Vagina (tissue), 2 donors: ENCODE measurements at places on chromosomes 12 and 14.

DNA sequence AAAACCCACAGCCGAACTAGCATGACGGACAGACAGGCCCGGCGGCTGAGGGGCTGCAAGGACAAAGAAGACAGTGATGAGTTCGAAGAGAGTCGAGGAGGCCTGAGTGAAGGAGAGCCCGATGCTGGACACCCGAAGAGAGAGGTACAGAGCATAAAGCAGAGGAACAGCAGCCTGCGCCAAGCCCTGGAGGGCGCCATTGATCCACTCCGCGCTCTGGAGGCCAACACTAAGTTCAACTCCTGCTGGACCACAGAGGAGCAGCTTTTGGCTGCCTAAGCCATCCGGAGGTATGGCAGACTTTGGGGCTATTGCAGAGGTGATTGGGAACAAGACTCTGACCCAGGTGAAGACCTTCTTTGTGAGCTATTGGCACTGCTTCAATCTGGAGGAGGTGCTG lies 7.8 kb upstream of the PLXNC1 start:
- DNase-seq: no peak

- no peak for DNase-seq
These were observed 117.6 kb downstream of the PDE6H start for GRCh38 chr12:15090441-15090840.

- no peak for DNase-seq
These were observed 37.8 kb downstream of the SLCO1A2 start for GRCh38 chr12:21296751-21297406.

GRCh38 chr12:72282721-72283120 lies 10.6 kb downstream of the TRHDE start:
- no peak for DNase-seq

DNA sequence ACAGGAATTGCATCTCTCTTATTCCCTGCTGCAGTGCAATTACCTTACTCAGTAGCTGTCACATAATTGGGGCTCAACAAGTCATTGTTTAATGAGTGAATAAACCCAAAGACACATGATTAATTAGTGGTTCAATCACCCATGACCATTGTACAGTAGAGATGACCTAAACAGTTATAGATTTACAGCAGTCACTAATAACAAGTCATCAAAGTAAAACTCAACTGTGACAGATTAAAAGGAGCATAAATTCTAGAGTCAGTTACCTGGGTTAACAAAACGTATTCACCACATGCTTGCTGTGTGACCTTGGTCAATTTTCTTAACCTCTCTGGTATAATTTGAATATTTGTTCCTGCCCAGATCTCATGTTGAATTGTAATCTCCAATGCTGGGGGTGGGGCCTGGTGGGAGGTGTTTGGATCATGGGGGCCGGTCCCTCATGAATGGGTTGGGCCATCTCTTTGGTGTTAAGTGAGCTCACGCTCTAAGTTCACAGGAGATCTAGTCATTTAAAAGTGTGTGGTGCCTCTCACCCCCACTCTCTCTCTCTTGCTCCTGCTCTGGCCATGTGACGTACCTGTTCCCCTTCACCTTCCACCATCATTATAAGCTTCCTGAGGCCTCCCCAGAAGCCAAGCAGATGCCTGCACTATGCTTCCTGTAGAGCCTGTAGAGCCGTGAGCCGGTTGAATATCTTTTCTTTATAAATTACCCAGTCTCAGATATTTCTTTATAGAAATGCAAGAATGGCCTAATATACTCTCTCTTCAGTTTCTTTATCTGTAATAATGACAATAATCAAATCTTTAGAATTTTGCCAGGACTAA lies 141.9 kb upstream of the PLEKHG7 start:
- DNase-seq: no peak

- DNase-seq: no peak
These were observed 451.8 kb downstream of the ATP23 start for GRCh38 chr12:58393152-58393551.

GRCh38 chr14:64501411-64502171 lies 2.0 kb downstream of the ZBTB25 start:
- no peak for DNase-seq

DNA sequence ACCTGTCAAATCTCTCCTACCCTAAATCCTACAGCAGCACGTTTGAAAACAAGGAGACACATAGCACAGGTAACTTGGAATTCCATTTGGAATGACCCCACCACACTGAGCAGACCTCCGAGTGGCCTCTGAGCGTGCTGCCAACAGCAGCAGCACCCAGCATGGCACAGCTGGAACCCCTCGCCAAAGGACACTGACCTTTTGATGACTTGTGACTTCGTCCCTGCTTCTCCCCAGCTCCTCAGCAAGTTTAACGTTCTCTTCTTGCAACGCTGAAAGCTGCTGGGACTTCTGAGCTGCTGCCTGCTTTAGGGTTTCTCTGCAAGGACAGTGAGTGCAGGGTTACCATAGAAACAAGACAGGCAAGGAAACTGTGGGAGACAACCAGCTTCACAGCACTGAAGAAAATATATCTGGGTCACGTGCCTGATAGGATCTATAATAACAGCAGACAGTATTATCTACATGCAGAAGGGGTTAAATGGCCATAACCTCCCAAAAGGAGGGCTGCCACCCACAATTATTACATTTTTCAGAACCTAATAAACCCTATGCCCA lies 43.3 kb upstream of the VPS33A start:
- DNase-seq: no peak
